ENCODE measurements at places on chromosomes 4 and X.

DNA sequence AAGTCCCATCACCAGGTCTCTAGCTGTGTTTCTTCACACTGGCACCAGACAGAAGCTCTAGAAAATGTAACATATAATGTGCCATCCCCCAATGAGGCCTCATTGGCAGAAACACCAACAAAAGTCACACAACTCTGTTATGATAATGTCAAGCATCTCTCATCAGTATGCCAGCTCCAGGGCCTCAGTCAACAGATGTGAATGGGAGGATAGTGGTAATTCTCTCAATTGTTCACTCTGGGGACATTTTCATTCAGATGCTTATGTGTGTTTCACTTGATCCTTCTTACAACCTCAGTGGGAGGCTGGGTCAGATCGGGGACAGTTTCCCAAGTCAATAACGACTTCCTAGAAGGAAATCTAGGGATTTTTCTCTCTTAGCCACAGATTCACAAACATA lies 57.5 kb upstream of the SCOC start:
- DNase-seq = no peak

- no peak for DNase-seq
Measured at GRCh38 chr4:183241322-183241640, 78.8 kb downstream of the CLDN22 start.

- peak; percentile 79 for DNase-seq
Measured at GRCh38 chr4:105146276-105147015, at the start of gene TET2. TSS of gene TET2 (plus strand) at chr4:105146876. CDS start at chr4:105233943, 87,067 bp downstream.

DNA sequence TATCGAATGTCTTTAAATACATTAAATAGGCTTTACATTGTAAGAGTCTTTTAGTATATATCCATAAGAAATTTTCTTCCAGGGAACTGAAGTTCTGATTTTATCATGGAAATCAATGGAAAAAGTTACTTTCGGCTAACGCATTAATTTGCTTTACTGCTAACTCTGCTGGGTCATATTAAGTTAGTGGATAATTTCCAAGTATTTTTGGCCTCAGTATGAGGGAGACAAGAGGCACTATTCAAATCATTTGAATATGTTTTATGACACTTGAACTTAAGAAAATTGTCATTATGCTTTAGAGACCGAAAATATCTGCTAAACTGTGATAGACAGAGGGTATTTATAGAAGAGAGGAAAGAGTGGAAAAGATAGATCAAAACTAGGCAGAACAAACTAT lies 237.5 kb downstream of the PCDH7 start:
- no peak for DNase-seq

GRCh38 chr4:147220833-147221232 lies 260.1 kb upstream of the EDNRA start:
- DNase-seq = no peak

DNA sequence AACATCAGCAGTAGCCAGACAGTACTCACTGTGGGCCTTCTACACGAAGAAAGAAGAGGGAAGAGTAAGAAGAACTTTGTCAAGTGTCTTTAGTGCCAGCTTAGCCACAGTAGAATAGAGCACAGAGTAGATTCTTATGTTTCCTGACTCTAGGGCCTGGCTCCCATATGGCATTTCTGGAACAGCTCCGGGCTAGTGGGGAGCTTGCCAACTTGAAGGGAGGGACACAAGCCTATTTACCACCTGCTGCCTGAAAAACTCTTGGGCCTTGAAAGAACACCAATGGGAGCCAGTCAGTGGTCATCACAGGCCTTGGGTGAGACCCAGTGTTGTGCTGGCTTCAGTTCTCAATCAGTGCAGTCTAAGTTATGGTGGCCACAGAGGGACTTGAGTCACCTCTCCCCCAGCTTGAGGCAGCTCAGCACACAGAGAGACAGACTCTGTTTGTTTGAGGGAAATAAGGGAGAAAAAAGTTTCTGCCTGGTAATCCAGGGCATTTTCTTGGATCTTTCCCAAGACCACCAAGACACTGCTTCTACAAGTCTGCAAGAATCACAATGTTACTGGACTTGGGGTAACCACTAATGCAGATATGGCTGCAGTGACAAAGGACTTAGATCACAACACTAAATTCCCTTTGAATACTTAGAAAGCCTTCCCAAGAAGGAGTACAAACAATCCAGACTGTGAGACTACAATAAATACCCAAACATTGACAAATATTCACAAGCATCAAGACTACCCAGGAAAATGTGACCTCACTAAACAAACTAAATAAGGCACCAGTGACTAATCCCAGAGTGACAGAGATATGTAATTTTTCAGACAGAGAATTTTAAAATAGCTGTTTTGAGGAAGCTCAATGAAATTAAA lies 261.0 kb upstream of the NDST3 start:
- DNase-seq = no peak

- peak; percentile 1 for DNase-seq
Measured at GRCh38 chrX:71482228-71482958, 50.5 kb upstream of the OGT start.

DNA sequence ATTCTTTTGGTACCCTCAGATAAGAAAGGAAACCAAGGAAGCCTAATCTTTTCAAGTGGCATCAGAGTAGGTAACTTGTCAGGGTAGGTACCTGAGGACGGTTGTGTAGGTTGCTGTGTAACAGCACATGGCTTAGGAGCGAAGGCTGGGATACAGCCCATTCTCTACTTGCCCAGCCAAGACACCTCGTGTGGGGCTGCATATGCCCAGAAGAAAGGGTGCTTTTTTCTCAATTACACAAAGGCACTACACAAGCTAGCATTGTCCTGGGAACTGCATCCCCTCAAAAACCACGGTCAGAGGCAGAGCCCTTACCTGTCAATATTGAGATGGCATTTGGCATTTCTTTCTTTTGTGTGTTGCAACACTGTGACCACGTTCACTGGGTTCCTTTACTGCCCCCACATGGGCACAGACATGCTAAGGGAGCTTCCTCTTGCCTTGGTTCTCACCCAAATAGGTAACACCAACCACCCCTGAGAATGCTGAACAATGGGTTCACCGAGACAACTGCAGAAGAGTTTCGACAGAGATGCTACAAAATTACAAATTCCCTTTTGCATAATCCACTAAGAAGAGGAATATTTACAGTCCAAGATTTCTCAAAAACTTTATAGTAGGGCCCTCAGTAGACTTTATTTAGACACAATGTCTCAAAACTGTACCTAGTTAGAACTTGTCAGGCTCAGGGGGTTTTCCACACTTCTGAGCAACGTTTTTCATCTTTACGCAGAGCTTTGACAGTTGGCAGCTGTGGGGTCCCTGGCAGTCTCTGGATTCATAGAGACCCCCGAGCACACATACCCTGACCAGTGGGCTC lies 35.8 kb upstream of the TNIP3 start:
- no peak for DNase-seq

All from fibroblast of upper back skin (primary cell).